Natural killer cell (primary cell): ENCODE measurements at places on chromosomes 4 and X. TPM values are rescaled to one million over a fixed set of nuclear protein-coding genes. Genes with fewer than 3 reads are reported as not detected.

TGIF2LX gene
- total RNA-seq = not detected

CACNA1F gene
- total RNA-seq = 0.66 TPM

MAGEA12 gene
- not detected for total RNA-seq

LGI2 gene
- not detected for total RNA-seq

ITM2A gene
- 34.7 TPM for total RNA-seq

DUSP9 gene
- total RNA-seq = not detected

MAGEA11 gene
- total RNA-seq = not detected

FBXW7 gene
- 175 TPM for total RNA-seq

CXCL8 gene
- 81.1 TPM for total RNA-seq

- DNase-seq = no peak
These were observed 371.1 kb upstream of the NR3C2 start for GRCh38 chr4:148813289-148813688.

DNA sequence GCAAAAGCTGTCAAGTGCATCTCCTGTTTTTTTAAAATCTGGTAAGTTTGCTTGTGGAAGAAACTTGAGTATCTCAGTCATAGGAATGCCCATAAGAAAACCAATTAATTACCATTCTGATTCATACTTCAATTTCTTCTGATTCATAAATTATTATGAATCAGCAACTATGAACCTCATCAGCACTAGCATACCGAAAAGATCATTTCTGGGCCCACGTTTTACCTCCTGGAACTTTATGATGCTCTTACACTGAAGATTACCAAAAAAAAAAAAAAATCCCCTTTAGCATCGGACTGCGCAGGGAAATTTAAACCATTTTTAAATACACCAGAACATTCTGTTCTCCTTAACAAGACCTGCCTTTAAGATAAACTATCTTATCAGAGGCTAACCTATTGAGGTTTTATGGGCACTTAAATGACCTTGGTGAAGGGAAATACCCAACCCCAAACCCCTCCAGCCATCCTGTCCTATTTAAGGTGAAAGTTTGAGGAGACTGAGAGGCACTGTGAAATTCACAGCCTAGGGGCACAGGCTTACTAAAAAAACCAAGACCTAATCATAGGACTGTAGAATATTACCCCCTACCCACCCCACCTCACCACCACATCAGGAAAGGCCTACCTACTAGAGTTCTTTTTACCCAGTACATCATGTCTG lies 38.2 kb upstream of the ABCG2 start:
- no peak for DNase-seq

DNA sequence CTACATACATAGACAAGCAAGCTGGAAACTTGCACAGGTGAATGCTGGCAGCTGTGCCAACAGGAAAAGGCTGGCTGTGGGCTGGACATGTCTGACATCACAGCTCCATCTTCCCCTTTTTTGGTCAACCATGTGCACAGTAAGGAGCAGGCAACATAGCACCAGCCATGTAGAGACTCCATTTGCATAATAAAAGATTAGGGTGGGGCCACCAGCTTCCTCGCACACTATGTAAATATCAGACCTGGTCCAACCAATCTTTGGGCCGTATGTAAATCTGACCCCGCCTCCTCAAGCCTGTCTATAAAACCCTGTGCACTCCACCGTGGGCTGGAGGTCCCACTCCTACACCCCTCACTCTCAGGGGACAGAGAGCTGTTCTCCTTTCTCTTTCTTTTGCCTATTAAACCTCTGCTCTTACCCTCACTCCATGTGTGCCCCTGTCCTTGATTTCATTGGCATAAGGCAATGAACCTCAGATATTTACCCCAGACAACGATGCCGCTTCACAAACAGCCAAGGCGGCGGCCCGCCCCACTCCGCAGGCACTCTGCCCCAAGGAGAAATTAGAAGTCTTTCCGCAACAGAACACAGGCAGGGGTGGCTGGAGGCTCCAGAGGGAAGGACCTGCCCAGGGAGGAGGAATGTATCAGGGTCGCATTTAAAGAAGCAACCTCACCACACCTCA lies 862.2 kb downstream of the TRIML1 start:
- no peak for DNase-seq

GRCh38 chr4:176981074-176981473 lies 188.4 kb upstream of the VEGFC start:
- no peak for DNase-seq

DNA sequence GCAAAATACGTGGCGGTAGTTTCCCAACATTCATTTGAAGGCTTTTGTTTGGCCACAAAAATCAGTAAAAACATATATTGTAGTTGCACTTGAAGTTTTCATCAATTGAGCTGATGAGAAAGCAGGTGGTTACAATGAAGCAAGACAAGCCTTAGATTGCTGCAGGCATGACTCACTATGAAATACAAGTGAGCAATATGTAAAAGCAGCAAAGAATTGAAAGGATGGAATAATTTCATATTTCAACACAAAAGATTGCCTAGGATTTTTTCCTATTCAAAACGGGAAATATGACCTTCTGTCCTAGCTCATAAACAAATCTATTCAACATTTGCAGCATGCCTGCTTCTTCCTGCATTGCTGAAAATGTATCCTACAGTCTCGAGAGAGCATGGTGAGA lies 190.9 kb upstream of the BANK1 start:
- DNase-seq = no peak

- DNase-seq = peak; percentile 25
These were observed 46.4 kb downstream of the PRPS1 start for GRCh38 chrX:107674480-107675364.

GRCh38 chr4:86319390-86319789 lies 40.5 kb downstream of the MAPK10 start:
- DNase-seq = no peak

DNA sequence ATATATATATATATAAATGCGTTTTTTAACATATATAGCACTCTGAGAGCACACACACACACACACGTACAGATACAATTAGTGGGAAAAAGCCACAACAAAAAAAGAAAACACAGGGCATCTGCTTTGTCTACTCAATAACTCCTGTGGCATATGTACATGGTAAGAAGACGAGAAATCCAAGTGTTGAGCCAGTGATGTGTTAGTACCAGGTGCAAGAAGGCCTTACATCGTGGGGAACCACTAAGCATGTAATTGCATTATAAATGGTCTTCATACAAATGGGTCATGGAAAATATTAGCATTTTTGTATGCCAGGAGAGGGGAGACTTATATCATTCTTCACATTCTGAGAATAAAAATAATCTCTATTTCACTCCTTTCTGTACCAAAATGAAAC lies 62.7 kb upstream of the FAM47B start:
- no peak for DNase-seq

DNA sequence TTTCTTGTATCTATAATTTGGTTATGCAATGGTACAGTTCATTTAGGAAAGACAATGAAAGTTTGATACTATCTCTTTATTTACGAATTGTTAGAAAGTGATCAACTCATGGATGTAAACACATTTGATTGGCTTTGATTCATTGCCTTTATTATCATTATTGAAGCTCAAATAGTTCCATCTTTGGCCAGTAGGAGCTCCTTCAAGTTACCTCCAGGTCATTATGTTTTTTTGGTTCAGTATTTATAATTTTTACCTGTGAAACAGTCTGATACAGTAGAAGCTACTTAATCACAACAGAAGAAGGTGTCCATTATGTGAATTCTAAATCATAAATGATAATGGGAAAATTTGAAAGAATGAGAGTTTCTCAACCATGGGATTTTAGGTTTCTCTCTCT lies 12.4 kb downstream of the NPY5R start:
- DNase-seq = no peak

GRCh38 chr4:10413177-10413576 lies 44.0 kb downstream of the ZNF518B start:
- no peak for DNase-seq

- DNase-seq = no peak
These were observed 106.1 kb downstream of the PBDC1 start for GRCh38 chrX:76279007-76279406.

GRCh38 chr4:7194251-7195140 lies 2.2 kb downstream of the SORCS2 start:
- DNase-seq = no peak

GRCh38 chrX:150692831-150693724 lies at the start of gene MTMR1:
Gene MTMR1 (plus strand): TSS chrX:150693396. CDS start chrX:150693531, 135 bp downstream.
- peak; percentile 39 for DNase-seq
